ENCODE measurements at places on chromosomes 4 and X.

- DNase-seq, result no peak
Measured at GRCh38 chrX:132444936-132445335, 43.9 kb downstream of the MBNL3 start.

DNA sequence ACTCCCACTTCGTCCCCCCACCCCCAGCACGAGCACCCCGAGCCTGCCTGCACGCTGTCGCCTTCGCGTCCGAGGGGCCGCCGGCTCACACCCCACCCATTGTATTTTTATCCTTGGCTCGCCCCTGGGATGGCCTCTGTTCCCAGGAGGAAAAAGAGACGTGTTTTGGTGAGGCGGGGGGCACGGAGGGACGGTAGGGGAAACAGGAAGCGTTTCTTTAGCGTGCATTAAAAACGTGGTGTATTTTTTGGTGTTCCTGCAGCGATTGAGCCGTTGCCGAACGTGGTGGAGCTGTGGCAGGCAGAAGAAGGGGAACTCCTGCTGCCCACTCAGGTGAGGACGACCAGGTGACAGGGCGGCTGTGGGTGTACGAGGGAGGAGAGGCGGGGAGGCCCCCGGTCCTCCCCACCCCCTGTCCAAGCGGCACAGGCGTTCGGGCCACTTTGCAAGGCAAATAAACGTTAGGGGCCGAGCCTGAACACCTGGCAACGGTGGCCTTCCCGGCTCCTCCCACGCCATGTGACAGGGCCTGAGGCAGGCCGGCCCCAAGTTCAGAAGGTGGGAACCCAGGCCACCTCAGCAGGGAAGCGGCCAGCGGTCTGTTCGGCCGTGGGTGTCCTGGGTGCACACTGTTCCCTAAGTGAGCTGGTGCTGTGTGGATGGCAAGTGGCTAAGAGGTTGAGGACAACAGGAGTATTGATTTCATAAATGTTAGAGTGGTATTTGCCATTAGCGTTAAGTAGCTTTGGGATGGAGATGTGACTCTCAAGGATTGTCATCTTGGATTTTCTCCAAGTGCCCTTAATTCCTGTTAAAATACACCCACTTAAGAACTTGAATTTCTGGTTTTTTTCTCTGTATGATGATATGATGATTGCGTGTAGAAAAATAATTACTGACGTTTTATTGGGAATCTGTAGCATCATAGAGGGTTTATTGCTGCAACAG lies 1.1 kb downstream of the TMEM131L start:
- peak; percentile 67 for DNase-seq

DNA sequence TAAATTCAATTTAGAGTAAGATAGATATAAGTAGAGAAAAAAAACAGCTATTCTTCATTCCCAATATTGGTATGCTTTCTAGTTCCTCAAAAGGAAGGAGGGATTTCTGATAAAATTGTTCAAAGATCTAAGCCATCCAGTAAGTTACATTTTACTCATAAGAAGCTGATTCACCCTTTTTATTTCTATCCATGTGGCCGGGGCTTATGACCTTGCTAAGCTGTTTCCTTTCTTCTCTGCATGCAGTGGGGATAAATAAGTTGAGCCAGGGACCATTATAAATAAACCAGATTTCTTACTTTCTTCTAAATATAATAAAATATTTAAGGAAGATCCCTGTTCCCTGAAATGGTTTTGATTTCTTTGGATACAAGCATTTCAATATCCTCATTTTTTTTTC lies 502.3 kb downstream of the PDHA2 start:
- no peak for DNase-seq

DNA sequence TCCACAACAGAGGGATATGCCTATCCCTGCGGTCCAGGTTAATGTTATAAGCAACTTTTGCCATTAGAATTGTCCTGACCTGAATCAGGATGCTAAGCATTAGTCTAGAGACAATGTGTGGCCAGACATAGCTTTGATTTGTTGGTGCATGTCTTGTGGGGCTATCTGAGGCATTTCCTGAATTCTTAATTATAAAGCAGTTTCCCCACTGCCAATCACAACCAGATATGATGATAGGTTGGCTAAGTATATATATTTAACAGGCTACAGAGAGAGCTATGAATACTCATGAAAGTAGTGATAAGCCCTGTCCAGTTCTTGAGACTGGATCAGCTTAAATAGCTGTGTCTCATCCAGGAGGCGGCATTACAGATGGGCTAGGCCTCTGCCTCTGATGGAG lies 37.8 kb upstream of the ZNF81 start:
- DNase-seq, result no peak

GRCh38 chrX:116436358-116436816 lies at the start of gene SLC6A14:
Gene SLC6A14, plus strand, starts transcription at chrX:116436606. Its CDS starts 104 bp downstream, at chrX:116436710.
- DNase-seq, result peak; percentile 2

DNA sequence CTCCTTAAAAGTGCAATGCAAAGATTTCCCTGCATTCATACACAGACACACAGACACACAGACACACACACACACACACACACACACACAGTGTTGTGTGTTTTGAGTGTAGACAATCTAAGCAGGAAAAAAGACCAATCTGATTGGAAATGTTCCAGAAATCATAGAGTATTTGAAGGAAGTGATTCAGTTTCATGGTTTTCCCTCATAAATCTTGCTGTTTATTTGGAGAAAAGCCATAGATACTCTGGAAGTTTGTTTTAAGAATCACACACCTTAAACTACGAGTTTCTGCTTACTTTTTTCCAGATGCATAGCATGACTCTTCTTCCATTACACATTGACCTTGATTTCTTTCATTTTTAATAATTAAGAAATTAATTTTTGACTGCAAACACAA lies 298.5 kb upstream of the BMP3 start:
- DNase-seq, result no peak

- peak; percentile 60 for DNase-seq
Measured at GRCh38 chr4:145936997-145937901, 1.4 kb downstream of the ZNF827 start.

Data from HuH-7.5 (cell line).